AG10803 (cell line): ENCODE measurements at places on chromosomes 4 and X.

DNA sequence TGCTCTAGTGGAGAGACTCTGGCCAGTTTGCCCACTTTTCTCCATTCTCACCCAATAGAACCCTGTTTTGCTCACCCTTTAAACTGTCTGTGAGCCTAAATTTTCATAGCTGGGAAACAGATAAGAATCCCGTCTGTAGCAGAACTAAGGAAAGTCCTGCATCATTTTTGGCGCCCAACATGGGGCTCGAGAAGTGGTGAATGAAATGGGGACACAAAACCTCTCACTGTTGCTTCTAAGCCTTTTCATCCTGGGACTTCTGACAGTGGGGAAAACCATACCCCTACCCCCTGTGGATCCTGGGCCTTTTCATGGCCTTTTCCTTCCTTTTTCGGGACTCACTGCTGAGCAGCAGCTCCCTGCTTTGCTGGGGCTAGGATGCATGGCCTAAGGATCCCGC is 189.9 kb downstream of the INPP4B start:
- no peak for DNase-seq

GRCh38 chr4:169975131-169975837 is 50.9 kb downstream of the MFAP3L start:
- DNase-seq: peak; percentile 51

- no peak for DNase-seq
Observed at GRCh38 chrX:96126182-96126581, 558.5 kb upstream of the DIAPH2 start.

DNA sequence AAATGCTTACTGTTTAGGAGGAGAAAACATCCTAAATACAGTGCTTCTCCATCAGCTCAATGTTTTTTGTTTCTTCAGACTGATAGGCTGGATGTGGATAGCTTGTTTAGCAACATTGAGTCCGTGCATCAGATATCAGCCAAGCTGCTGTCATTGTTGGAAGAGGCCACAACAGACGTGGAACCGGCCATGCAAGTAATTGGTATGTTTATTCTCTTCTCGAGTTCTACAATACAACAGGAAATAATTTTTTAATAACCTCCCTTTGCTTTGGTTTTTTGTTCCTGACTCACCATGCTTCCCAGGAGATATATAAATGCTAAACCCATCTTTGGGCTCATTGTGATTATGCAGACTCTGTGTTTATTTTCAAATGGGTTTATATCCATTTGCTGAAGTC is 60.9 kb downstream of the ARHGEF38 start:
- DNase-seq: no peak

- DNase-seq: no peak
Observed at GRCh38 chr4:136841526-136841925, 690.8 kb downstream of the PCDH18 start.

- DNase-seq: no peak
Observed at GRCh38 chrX:9298221-9298620, 166.6 kb upstream of the TBL1X start.

DNA sequence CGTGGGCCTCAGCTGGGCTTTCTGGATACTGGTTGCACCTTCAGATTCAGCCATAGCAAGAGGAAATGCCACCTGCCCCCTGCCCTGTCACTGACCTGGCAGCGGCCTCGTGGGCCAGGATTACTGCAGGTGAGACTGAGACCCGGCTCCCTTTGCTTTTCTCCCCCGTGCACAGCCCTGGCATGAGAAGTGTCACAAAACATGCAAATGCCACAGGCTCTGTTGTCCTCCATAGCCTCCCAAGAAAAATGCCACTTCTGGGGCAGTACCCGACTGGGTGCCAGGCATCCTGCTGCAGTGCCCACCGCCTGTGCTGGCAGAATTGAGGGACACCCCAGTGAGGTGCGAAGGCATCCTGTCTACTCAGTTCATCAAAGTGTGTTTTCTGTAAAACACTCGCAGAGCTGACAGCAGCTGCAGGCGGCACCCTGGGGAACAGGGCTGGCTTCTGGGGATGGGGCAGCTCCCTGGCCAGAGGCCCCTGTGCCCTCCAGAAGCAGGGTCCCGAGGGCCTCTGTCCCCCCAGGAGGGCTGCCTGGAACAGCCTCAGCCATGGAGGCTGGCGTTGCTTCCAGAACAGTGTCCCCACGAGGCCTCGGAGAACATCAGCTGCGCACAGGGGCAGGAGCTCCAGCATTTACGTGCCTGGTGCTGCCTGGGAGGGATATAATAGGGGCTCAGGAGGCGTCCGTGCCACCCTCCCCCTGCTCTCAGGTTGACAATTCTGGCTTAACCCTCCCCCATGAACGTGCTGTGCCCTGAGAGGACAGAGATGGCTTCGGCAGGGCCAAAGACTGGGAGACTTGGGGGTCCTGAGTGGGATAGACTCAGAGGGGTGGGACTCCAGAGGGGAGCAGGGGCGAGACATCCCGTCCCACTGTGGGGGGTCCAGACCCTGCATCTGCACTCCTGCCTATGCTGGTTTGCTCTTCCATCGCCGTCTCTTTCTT is 99.5 kb upstream of the NKX1-1 start:
- no peak for DNase-seq

DNA sequence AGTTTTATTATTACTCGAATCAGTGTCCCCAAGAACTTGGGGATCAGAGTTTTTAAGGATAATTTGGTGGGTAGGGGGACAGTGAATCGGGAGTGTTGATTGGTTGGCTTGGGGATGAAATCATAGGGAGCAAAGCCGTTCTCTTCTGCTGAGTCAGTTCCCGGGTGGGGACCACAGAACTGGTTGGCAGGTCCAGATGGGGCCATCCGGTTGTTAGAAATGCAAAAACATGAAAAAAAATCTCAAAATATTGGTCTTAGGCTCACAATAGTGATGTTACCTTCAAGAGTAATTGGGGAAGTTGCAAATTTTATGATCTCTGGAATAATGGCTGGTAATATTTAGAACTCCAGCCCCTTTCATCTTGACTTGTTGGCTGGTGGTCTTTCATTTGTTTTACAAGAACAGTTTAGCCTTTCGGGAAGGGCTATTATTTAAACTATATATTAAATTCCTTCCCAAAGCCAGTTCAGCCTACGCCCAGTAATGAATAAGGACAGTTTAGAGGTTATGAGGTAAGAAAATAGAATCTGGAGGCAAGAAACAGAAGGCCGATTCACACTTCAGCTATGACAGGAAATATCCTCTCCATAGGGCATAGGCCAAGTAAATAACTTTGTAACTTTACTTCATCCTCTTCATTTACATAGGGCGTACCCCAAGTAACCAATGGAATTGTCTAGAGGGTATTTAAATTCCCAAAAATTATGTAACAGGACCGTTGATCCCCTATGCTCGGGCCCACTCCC is 164.1 kb upstream of the STS start:
- DNase-seq: no peak

DNA sequence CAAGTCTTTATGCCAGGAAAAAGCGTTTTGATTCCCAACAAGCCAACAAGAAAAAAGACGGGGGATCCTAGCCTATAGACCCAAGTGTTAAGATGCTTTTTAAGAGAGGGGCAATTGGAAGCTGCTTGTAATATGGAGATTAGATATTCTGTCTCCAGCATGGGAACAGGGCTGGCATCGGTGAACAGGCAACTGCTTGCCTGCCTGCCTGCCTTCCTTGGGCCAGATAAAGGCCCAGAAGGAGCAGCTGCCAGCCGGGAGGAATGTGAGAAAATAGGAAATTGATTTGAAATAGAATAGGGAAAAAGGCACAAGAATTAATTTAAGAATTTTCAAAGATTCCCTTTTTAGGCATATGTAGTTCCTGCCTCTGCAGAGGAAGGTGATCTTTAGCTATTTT is 192.2 kb downstream of the TENM3 start:
- DNase-seq: no peak

DNA sequence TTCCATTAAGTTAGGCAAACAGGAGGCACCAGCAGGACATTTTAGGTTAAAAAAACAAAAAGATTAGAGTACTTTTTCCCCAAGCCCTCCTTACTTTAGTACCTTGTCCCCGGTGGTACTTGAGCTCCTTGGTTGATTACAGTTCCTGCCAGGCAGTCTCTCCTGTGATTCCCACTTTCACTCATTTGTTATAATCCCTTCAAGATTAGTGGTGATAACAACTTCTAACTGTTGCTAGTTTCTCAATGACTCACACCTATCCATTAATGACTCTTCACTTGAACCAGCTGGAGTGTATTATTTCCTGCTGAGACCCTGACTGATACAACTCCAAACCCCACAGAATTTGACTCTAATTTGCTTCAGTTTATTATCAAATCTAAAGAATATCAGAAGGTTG is 765.0 kb upstream of the DIAPH2 start:
- no peak for DNase-seq

- DNase-seq: peak; percentile 29
Observed at GRCh38 chr4:141540643-141541042, 95.7 kb upstream of the IL15 start.

- no peak for DNase-seq
Observed at GRCh38 chrX:39117101-39117500, 315.8 kb downstream of the MID1IP1 start.

DNA sequence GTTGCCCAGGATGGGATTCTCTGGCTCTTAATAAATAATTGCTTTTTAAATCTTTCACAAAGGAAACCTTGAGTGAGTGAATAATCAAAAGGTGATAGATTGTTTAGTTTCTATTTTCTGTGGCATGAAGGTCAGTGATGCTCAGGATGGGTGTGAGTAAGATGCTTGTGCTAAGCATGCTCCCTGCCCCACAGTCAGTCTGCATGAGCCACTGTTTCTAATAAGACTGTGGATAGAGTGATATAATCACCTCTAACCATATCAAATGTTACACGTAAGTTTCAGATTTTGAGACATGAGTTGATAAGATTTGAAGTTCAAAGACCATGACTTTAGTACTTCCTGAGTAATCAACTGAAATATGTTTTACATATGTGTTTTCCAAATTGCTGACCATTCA is 2.7 kb upstream of the GAGE10 start:
- no peak for DNase-seq

DNA sequence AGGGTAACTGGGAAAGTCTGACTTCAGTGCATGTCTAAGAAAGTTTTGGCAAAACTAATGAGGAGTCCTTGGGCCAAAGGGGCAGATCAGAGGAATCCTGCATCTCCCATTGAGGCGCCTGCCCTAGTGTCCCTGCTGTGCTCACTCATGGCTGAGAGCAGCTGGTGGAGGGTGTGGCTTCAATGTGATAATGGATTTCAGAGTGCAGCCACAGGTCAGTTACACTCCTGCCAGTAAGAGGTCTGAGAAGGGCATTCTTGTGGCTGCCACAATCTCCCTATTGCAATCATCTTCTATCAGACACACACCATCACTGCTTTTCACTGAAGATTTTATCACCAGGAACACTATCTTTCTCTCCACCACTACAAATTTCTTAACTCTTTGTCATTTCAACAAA is 457.1 kb downstream of the MID1IP1 start:
- DNase-seq: peak; percentile 16

GRCh38 chr4:138672393-138672976 is 343.1 kb upstream of the NOCT start:
- no peak for DNase-seq

- no peak for DNase-seq
Observed at GRCh38 chr4:136156947-136157346, 1375.3 kb downstream of the PCDH18 start.

- peak; percentile 16 for DNase-seq
Observed at GRCh38 chrX:46758163-46758955, 559 bp downstream of the SLC9A7 start.

GRCh38 chr4:37561803-37562207 is 124.4 kb downstream of the RELL1 start:
- DNase-seq: peak; percentile 5

DNA sequence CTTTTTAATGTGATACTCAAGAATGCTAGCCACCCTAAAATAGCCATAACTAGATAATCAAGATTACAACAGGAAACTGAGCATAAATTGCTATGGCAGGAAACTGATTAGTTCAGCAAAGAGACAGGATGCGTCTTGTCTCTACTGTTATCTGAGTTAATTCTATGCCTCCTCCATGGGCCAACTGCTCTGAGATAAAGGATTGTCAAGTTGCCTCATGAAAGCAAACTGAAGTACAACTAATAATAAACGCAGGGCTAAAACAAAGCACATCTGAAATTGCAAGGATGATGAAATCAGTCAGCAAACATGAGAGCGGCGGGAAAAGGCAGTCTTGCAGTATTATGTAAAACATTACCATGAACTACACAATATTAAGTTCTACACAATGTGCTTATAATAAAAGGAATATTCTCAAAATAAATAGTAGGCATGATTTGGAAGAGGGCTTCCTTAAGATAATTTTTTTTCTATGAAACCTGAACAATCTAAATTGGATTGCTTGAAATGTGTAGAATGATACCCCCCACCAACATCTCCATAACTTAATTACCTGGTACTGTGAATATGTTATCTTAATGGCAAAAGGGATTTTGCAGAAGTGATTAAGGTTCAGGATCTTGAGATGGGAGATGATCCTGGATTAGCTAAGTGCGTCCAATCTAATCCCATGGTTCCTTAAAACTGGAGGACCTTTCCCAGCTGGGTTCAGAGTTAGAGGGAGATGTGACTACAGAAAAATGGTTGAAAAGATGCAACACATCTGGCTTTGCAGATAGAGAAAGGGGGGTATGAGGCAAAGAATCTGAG is 65.9 kb downstream of the ANTXR2 start:
- peak; percentile 35 for DNase-seq

DNA sequence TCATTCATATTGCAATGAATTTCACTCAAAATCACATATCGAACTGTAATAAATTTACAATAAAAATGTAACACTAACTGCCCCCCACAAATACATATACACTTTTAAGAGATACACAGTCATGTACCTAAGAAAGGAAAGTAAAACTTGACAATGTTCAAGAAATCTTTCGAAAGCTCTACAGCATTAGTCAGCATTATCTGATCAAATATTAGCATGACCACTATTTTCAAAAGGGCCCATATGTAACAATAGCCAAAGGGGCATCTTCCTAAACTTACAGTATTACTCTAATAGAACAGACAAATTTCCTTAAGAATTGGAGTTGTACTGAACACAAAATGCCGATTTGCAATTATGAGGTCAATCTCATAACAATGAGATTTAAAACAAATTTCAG is 51.8 kb downstream of the STX18 start:
- DNase-seq: no peak

- peak; percentile 69 for DNase-seq
Observed at GRCh38 chr4:123198706-123199105, 197.9 kb upstream of the SPRY1 start.

DNA sequence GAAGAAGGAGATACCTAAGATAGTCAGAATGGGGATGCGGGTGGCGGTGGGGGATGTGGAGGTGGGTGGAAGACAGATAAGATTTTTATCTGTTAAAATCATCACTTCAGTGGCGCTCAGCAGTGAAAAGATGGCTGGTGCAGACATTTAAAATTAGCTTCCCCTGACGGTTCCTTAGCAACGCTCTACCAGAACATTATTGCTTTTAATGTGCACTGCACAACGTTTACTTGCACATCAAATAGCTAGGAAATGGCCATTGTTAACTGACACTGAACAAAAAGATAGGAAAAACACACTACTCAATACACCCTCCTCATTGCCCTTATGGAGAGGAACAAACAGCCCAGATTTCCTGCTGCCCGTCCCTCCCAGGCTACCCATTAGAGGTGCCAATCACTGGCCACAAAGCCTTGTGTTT is 61.0 kb upstream of the FTHL17 start:
- DNase-seq: no peak

GRCh38 chr4:118950929-118951570 is 62.4 kb downstream of the SYNPO2 start:
- DNase-seq: no peak
